ENCODE measurements at places on chromosomes 3 and 15.

DNA sequence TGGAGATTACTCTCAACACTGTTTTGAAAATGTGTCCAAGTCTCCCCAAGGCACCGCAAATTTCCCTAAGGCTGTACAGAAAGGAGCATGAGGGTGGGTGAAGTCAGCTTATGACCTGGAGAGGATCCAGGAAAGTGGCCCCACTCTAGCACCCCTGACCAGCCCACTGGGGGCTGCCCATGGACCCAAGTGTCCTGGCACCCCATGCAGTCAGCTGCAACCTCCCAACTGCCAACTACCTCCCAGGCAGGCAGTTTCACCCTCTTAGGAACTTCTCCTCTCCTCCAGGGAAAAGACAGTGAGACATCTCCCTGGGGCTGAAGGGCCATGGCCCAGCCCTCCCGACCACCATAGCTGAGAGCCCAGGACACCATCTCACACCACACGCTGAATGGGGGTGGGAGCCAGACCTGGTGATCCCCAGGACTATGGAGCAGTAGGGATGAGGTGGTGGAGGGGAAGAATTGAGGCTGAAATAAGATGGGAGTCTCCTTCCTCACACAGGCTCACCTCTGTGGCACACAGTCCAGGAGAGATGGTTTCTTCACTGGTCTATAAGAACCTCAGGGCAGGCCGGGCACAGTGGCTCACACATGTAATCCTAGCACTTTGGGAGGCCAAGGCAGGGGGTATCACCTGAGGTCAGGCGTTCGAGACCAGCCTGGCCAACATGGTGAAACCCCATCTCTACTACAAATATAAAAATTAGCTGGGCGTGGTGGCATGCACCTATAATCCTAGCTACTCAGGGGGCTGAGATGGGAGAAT lies 104.4 kb downstream of the DAPK2 start:
- no peak for DNase-seq

DNA sequence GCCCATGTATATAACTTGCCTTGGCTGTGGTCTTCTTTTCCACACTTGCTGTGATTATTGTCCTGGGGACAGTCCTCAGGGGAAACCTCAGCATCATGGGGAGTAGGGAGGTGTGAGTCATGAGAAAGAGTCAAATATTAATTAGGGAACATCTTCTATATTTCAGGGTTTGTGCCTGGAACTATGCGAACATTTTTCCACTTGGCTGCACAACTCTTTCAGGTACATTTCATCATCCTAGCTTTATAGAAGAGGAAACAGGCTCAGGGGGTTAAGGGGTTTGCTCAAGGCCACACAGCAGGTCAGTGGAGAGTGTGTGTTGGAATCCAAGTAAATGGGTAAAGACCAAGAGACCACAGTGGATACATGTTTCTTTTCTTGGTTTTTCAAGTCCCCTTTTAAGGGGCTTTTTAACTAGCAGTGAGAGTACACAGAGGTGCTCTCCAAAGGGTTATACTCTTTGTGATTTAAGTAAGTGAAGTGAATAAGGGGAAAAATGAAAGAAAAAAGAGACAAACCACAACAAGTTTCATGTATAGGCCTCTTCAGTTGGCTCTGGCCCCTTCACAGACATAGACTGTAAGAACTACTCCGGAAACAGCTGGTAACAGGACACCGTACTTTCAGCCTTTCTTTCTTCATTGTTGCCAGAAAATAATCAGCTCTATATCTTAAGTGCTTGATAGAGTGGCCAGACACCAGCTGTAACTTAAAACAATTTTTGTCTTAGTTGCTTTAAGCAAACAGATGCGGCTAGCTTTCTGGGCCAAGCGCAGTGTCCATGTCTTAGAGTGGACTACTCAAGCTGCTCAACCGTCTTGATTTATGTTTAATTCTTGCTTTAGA lies 64.6 kb downstream of the EEFSEC start:
- no peak for DNase-seq

GRCh38 chr15:90749754-90750153 lies 32.6 kb downstream of the BLM start:
- peak; percentile 63 for DNase-seq

DNA sequence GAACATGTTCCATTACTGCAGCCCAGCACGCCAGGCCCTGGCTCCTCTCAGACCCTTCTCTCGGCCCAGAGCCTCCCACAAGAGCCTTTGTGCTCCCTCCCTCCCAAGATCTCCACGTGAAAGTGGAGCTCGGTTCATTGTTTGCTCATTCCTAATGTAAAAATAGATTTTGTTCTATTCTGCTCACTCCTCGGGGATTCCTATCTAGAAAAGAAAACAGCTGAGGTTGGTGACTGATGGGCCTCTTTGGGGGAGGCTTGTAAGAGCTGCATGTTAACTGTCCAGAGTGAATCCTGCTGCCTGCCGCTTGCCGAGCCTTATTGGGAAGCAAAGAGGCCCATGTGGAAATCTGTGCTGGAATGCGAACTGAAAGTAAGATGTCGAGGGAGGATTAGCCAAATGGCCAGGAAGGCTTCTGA lies 267.1 kb downstream of the LRTM1 start:
- DNase-seq, result no peak

DNA sequence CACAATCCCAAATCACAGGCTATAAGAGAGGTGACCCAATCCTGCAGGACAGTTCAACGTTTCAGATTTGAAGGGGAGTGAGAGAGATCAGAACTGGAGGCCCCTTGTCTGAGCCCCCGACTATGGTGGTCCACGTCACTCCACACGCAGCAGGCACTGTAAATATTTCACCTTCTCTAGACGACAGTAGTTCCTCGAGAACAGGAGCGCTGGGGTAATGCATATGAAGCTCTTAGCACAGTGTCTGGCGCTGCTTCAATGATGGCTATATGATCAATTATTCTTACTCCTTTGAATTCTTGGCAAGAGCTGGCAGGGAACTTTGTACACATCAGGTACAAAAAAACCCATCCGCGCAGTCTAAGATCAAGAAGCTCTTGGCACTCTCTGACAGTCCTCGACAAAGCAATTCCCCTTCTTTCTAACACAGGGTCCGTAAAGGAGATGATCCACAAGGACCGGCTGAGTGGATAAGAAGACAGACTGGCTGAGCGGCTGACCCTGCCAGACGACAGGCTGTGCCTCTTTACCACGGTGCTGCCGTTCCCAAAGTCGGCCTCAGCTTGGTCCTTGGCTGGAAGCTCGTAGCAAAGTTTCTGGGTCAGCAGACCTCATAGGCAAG lies 522 bp upstream of the NRROS start:
- peak; percentile 23 for DNase-seq

GRCh38 chr3:114274929-114275328 lies 18.9 kb upstream of the TIGIT start:
- DNase-seq, result no peak

DNA sequence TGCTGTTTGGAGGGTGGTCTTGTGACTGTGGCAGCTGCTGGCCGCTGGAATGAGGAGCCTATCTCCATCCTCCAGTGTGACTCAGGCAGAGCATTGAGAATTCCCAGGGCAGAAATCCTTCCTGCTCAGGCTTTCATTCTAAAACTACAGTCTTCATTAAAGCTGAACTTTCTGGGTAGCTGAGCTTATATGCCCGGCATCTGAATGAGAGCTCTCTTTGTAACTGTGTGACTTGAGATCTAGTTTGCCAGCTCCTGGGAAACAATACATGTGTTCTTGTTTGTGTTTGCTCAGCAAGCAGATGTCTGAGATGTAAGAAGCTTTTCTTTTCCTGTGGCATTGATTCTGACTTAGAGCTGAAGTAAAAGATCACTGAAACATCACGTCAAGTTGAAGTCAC lies 22.4 kb downstream of the RLBP1 start:
- DNase-seq, result no peak

DNA sequence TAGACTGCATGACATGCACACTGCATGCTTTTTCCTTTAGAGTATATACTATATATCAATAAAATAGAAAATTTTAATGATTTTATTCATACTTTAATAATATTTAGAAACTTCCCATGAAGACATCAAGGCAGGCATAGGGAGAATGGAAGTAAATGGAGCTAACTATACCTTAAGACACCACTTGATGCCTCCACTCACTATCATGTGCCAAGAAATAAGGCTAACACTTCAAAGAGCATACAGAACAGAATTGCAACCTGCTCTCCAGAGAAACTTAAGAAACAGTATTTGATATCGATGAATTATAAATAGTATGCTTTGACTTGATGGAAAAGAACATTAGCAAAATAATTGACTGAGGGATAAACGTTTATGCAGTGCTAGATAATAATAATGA lies 192.6 kb upstream of the MBNL1 start:
- DNase-seq, result no peak

- no peak for DNase-seq
These were observed 154.4 kb downstream of the CHL1 start for GRCh38 chr3:350871-351371.

- DNase-seq, result no peak
These were observed 48.1 kb downstream of the STARD5 start for GRCh38 chr15:81275711-81276392.

GRCh38 chr3:58324391-58325390 lies 8.0 kb upstream of the PXK start:
- DNase-seq, result no peak

GRCh38 chr3:57981483-57982087 lies 26.6 kb upstream of the FLNB start:
- DNase-seq, result peak; percentile 23

DNA sequence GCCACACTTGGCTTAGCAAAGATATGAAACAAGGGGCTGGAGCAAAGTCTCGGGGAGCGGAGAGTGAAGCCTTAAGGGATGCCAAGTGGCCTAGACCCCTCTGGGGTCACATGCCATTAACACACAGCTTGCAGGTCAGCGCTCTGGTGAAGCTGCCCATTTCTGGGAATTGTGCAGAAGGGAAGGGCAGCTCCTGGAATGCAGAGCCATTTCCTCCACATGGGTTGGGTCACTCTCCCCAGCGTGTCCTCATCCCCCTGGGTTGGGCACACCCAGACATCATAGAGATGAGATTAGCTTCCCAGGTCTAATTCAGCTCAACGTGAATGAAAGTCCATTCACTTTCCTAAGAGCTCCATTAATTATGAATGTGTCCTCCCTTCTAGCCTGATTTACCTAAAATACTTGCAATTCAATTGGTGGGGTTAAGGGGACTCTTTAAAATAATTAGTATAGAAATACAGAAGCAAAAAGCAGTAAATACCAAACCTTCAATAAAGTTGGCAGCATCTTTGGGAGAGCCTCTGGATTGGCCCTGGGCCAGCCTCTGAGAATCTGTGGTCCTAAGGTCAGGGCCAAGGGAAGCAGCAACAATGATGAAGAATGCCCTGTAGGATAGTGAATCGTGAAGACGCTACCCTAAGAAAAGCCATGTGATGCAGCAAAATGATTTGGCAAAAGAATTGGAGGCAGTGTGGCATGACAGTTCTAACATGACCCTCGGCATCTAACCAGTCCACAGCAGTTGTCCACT lies 17.8 kb downstream of the MRAS start:
- DNase-seq, result no peak

DNA sequence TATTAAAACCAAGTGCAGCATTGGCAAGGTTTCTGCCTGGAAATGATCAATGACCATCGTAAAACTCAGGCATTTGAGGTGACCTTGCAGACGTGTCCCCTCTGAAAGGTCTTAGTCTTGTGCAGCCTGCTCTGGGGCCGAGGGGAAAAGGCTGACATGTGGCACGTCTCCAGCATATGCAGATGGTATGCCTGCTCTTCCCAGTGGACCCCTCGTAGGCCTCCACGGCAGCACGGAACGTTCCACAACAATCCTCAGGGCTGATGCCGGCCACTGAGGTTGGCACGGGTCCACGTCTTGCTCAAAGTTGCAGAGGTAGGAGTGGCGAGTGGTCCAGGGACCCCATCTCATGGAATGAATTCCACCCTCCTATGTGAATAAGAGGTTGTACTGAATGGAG lies 247.5 kb upstream of the LYSMD4 start:
- no peak for DNase-seq

DNA sequence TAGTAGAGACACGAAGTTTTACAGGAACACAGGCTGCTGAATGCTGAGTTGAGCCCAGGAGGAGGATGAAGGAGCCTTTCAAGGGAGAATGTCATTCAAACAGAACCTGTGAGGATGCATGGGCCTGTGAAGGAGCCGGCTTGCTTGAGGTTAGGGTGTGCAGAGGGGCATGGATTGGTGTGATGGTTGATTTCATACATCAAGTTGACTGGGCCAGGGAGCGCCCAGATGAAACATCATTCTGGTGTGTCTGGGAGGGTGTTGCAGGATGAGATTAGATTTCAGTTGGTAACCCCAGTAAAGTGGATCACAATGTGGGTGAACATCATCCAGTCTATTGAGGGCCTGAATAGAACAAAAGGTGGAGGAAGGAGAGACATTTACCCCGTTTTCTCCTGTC lies 243.6 kb downstream of the EDEM1 start:
- no peak for DNase-seq

GRCh38 chr3:78427303-78427702 lies 1340.5 kb downstream of the ROBO1 start:
- no peak for DNase-seq

DNA sequence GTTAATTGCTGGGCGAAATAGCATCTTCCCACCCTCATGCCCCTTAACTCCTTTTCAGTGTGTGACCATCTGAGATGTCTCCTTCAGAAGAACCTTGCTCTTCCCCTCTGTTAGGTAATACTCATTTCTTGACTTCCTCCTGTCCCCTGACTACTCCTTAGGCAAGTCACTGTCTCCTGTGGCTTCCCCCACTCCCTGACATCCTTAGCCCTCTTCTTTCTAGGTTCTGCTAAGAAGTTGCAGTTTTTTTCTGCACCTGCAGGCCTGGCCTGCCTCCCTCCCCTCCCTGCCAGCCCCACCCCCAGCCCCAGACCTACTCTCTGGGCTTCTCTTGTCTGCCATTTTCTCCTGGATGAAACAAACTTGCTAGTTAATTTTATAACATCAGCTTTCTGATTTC lies 15.2 kb upstream of the EID1 start:
- peak; percentile 33 for DNase-seq

DNA sequence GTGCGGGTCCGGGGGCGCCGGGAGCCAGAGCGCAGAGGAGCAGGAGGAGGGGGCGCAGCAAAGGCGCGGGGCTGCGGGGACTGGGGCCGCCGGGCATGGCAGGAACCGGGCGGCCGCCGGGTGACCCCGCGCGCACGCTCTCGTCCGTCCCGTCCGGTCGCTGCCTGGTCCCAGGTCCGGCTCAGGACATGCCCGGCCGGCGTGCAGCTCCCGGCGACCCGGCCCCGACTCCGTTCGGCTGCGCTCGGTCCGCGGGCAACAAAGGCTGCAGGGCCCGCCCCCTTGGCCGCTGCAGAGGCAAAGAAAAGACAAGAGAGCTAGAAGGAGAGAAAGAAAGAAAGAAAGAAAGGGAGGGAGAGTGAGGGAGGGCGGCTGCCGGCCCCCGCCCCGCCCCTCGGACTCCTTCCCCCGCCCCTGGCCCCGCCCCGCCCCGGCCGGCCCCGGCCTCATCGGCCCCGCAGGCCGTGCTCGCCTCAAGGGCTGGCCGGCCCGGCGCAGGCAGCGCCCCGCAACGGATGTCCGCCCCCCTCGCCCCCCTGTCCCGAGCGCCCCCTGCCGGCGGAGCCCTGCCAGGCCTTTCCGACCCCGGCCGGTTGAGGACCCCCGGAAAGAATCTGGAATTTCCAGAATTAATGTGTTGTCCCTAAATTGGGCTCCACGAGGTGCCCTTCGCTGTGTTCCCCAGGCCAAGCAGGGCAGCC lies at the start of gene ADAMTS7:
TSS of gene ADAMTS7 (minus strand) at position 341 of the 701 bp plus-strand sequence. CDS start at position 97, 244 bp downstream.
- DNase-seq, result peak; percentile 36

GRCh38 chr3:9345041-9345440 lies 17.8 kb upstream of the THUMPD3 start:
- no peak for DNase-seq

Data from inflammatory macrophage treated with lipopolysaccharide for 4 hours (primary cell).